SW480 (cell line): ENCODE measurements at places on chromosomes 2 and 18.

- DNase-seq, result no peak
These were observed 62.5 kb downstream of the RPRM start for GRCh38 chr2:153416071-153416470.

DNA sequence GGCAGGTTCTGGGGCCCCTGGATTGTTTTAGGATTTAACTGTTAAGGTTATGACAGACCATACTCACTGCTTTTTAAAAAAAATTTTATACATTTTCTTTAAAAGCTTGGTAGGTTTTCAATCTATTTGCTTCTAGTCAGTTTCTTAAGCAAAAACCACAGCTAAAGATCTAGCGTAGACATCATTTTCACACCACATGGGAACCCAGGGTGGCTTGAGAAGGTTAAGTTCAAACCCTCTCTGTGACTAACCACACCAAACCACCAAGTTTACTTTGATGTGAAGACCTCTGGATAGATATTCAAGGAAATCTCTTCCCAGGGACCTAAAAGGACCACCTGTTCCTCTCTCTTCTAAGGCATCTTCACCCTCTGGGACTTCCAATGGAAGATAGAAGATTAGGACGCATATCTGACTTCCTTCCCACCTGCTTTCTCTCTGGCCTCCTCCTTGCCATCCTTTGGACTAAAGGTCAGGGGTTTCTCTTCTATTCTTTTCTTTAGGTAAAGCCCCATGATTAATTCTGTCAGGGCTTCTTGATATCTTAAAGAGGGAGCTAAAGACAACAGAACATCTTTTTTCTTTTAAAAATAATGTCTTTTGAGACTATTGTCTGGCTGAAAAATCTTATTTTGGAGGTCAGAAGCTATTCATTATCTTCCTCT lies 32.3 kb downstream of the FOSL2 start:
- no peak for DNase-seq

DNA sequence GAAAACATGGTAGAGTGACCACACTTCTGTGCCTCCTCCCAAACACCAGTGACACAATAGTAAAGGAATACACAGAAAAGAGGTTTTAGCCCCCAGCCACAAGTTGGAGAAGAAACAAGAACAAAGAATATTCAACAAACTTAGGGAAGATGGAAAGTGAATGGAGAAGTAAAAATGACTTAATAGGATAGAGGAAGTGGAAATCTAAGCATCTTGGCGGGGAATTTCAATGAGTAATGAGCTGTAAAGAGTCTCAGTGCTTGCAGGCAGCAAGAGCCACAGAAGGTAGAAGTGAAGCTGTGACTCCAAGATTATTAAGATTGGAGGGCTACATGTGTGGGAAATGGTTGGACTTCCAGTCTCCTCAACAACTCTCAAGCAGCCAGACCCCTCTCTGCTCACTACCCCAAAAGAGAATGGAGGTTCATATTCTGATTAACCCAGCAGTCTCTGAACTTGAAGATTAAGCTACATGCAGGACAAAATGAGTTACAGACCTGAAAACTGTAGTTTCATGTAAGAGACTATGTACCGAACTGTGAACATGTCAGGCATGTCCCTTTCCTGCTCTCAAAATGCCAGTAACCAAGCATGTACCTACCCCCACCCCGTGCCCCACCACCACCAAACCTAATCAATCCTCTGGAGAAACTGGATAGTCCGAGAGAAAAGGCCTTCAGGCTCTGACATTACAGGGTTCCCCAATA lies 16.9 kb upstream of the HNRNPLL start:
- DNase-seq, result no peak

DNA sequence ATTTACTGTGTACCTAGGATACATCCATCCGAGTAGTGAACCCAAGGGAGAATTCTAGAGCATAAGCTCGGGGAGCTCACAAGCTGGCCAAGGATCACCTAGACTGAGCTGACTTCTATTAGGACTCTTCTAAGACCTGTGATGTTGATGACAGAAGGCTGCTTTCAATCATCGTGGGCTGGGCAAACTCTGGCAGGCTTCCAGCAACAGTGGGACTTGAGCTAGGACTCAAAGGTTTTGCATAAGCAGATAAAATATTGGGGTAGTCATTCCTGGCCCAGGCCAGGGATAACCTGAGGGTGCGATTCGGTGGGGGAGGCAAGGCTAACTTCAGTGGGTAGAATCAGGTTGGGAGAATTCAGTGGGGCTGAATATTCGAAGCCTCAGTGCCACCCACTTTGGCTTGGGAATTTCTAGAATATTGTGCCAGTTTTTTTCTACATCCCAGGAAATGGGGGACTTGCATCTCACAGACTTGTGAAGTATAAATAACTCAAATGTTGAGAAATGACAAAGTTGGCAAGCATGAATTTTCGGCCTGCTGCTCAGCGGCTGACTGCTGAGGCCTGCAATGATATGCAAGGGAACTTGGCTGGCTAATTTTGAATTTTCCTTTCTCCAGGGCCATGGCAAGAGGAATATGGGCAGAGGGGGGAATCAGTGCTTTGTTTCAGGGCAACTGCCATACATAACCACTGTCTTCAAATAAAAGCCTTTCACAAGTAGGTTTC lies 274.3 kb downstream of the PRKCE start:
- no peak for DNase-seq

DNA sequence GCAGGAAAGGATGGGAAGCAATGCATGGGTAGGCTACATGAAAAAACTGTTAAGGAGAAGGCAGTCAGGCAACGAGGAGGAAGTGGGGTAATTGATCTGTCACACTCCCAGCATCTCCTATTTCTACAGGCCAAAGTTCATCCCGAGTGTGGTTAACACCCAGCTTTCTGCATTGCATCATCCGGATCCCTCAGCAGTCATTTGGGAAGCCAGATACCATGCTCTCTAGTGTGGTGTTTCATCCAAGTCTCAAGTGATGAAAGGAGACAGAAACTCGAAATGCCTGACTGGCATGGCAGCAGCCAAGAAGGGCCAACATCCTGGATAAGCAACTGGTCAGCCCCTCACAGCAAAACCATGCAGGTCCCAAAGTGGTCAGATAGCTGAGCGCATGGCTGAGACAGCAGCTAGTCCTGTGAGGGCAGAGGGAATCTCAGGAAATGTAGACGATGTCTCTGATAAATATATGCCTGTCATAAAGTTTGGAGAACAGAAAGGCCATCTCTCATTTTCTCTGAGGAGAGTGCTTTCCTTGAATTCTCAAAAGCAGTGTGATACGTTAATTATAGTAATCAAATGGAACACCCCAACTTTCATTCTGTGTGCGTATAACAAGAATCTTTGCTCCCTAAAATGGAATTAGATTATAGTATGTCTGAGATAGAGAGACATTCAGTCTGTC lies 24.8 kb upstream of the HNRNPA3 start:
- peak; percentile 91 for DNase-seq

GRCh38 chr2:10721396-10722251 lies at the start of gene ATP6V1C2:
Gene ATP6V1C2, plus strand, starts transcription at chr2:10721630. Its CDS starts 1,220 bp downstream, at chr2:10722850.
- peak; percentile 47 for DNase-seq

- DNase-seq, result no peak
These were observed 27.1 kb downstream of the RALB start for GRCh38 chr2:120279708-120280107.

DNA sequence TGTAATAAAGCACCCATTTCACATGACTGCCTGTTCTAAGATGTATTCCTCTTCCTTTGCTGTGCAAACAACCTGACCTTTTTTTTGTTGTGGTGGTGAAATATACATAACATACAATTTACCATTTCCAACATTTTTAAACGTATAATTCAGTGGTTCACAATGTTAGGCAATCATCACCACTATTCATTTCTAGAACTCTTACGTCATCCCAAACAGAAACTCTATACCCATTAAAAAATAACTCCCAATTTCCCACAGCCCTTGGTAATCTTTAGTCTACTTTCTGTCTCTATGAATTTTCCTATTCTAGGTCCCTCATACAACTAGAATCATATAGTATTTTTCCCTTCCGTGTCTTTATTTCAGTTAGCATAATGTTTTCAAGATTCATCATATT lies 36.7 kb downstream of the RND3 start:
- no peak for DNase-seq

- no peak for DNase-seq
These were observed 700.9 kb downstream of the ERBB4 start for GRCh38 chr2:211837706-211838105.

- DNase-seq, result no peak
These were observed 167.1 kb downstream of the SLC8A1 start for GRCh38 chr2:40284797-40285196.

DNA sequence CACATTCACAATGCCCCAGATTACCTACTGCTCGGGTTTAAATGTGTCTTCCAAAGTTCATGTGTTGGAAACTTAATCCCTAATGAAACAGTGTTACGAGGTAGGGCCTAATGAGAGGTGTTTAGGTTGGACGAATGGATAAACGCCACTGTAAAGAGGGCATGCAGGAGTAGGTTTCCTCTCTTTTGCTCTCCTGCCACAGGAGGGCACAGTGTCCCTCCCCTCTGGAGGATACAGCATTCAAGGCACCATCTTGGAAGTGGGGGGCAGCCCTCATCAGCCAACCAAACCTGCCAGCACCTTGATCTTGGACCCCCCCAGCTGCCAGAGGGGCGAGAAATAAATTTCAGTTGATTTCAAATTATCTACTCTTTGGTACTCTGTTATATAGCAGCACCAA lies 103.5 kb downstream of the TSHZ1 start:
- no peak for DNase-seq

DNA sequence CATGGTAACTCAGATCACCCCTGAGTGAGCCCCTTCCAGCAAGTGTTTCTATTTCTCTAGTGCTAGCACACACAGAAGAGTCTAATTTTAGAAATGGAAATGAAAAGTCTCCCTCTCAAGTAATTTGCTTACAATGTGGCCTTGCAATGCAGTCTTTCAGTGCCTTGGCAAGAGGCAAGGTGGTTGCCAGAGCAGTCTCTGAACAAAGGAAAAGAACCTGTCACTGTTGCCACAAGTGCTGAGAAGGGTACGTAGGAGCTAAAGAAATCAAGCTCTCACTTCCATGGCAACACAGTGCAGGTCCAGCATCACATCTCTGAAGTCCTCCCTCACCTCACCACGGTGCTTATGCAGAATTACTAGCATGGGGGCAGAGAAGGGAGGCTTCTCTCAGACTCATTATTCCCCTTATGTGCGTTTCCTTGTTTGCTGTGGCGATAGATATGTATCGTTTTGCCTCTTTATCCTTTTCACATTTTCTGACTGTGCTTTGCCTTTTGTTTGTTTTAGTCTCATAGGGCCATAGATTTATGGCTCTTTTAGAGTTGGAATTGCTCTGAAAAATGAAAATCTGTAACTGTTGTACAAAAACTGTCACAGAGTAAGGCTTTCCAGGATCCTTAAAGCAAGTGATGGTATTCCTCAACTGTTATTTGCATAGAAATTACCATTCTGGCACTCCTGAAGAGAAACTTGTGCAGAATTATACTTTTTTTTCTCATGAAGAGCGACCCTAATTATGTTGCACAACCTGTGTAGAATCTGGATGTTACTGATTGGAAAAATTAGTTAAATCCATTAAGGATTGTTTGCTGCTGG lies 164.8 kb downstream of the CCDC85A start:
- DNase-seq, result no peak

GRCh38 chr2:8803658-8804379 lies 33.6 kb downstream of the KIDINS220 start:
- DNase-seq, result peak; percentile 66

- no peak for DNase-seq
These were observed 319.5 kb downstream of the TNS1 start for GRCh38 chr2:217683106-217683870.

DNA sequence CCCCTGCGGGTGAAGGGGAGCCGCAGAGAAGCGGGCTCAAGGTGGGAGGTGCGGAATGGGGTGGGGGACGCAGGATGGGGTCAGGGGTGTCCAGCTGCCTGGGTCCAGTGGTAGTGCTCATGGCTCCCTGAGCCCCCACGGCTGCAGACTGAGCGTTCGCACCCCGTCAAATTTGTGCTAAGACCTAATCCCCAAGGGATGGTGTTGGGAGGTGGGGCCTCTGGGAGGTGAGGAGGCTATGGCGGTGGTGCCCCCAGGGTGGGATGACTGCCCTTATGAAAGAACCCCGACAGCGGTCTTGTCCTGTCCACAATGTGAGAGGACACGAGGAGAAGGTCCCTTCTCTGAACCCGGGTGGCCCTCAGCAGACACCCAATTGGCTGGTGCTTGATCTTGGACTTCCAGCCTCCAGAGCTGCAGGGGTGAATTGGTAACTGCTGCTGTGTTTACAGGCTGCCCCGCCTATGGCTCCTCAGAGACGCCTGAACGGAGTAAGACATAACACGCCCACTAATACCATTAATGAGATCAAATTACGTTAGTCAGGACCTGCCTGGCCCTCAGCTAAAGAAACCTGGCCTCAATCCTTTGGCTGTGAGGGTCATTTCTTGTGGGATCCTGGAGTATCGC lies 42.6 kb downstream of the PXDN start:
- DNase-seq, result peak; percentile 36

DNA sequence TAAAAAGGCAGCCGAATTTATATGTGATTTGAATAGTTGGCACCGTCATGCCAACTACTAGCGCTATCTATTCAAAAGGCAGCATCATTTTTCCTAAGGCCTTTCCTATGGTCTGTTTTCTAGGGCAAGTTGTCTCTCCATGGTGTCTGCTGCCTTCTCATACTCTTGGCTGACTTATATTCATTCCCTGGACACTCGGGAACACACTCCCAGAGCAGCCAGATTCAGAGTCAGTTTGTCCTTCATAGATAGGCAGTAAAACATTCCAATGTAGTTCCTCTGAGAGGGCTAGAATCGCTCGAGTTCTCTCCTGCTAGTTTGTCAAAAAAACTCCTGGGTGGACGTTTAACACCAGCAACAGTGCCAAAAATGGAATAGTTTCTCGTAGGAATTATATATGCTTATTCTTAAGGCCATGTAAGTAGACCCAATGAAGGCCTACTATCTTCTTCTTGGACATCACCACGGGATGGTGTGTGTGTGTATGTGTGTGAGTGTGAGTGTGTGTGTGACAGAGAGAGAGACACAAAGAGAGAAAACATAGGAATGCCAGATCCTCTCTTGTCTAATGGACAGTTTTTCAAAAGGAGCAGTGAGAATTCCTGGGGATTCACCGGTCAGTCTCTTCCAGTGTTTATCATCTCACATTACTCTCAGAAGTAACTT lies 129.3 kb upstream of the CTAGE1 start:
- DNase-seq, result no peak
